ENCODE measurements at places on chromosomes 12 and 14. TPM values are rescaled to one million over a fixed set of nuclear protein-coding genes. Genes with fewer than 3 reads are reported as not detected.
A peak's percentile ranks its signal among the peaks of the same experiment; 100 is the strongest.

- H3K27ac ChIP-seq: no peak overlapping the region
- no peaks in the 10 kb centered on the region for H3K4me1 ChIP-seq
- H3K27me3 ChIP-seq: no peaks in the 10 kb centered on the region
- DNase-seq: no peak
- H3K36me3 ChIP-seq: no peaks in the 10 kb centered on the region
Observed at GRCh38 chr12:80766210-80766609, 49.5 kb downstream of the MYF5 start.

- no peaks in the 10 kb centered on the region for H3K4me1 ChIP-seq
- DNase-seq: no peak
- H3K36me3 ChIP-seq: no peaks in the 10 kb centered on the region
Observed at GRCh38 chr12:89927226-89927698, 218.6 kb upstream of the ATP2B1 start.

DNA sequence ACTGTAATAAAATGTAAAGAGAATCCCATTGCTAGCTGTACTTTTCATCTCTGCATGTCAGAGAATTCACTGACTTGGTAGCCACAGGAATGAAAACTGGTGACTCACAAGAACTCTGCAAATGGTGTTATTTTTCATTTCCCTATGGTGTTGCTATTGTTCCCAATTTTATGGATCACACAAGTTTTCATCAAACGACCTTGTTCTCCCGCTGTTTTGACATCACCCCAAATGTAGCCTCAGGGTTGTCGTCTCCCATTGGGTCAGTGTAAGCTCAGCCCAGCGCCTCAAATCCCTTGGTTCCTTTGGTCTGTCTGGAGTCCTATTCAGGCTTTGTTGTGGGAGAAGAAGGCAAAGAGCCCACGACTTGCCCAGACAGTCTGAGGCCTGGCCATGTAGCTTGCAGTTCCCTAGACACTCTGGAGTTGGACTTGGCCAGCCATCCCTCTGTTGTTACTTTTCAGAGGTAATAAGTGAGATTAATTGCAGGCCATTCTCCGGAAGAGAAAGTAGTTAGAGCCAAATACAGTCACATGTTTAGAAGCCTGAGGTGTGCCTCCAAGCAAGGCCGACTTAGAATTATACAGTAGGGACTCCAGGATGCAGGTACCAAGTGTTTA, 159.2 kb downstream of the TGFB3 start:
- H3K4me3 ChIP-seq: no peak overlapping the region
- peaks cover 5% of the 10 kb centered on the region for H3K36me3 ChIP-seq
- no peaks in the 10 kb centered on the region for H3K27me3 ChIP-seq
- H3K27ac ChIP-seq: no peak overlapping the region
- H3K4me1 ChIP-seq: no peaks in the 10 kb centered on the region

GRCh38 chr12:18992336-18992735, 137.2 kb upstream of the PLEKHA5 start:
- no peaks in the 10 kb centered on the region for H3K36me3 ChIP-seq
- DNase-seq: no peak
- H3K4me1 ChIP-seq: no peaks in the 10 kb centered on the region
- no peak overlapping the region for H3K4me3 ChIP-seq
- H3K27me3 ChIP-seq: no peaks in the 10 kb centered on the region

DNA sequence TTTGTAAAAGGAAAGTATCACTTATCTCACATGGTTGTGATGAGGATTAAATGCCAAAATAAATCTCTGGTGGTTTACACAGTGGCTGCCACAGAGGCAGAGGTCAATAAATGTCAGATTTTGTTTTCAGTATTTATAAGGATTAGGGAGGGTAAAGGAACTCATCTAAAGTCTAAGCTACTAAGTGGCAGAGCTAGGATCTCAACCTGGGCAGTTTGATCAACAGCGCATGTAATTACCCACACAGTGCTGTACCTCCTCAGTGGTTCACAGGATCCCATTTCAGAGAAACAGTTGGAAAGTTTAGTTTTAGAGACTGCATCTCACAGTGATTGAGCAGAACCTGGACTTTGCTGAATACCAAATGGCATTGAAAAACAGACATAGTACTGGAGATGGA, 44.9 kb upstream of the RIC8B start:
- no peaks in the 10 kb centered on the region for H3K4me1 ChIP-seq
- H3K27ac ChIP-seq: no peak overlapping the region
- H3K4me3 ChIP-seq: no peak overlapping the region
- no peaks in the 10 kb centered on the region for H3K27me3 ChIP-seq
- DNase-seq: no peak
- no peaks in the 10 kb centered on the region for H3K36me3 ChIP-seq

DNA sequence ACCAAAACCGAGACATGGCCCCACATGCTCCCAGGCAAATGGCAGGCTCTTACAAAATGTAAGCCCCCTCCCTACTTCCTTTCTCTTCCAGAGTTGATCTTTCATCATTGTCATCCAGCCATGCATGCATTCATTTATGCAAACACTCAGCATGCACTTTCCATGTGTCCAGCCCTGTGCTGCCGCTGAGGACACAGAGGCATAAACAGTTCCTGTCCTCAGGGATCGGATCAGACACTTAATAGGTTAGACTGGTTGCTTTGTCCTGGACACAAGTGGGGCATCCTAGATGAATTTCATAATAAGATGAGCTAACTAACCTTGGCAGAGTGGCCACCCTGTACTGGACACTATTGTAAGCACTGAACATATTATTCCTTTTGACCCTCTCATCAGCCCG, 23.1 kb downstream of the PRIMA1 start:
- H3K27ac ChIP-seq: no peak overlapping the region
- H3K27me3 ChIP-seq: peaks cover 8% of the 10 kb centered on the region
- H3K4me3 ChIP-seq: no peak overlapping the region

GRCh38 chr12:132206046-132206434, 61.8 kb downstream of the NOC4L start:
- H3K27ac ChIP-seq: no peak overlapping the region
- H3K36me3 ChIP-seq: no peaks in the 10 kb centered on the region
- no peaks in the 10 kb centered on the region for H3K4me1 ChIP-seq

DNA sequence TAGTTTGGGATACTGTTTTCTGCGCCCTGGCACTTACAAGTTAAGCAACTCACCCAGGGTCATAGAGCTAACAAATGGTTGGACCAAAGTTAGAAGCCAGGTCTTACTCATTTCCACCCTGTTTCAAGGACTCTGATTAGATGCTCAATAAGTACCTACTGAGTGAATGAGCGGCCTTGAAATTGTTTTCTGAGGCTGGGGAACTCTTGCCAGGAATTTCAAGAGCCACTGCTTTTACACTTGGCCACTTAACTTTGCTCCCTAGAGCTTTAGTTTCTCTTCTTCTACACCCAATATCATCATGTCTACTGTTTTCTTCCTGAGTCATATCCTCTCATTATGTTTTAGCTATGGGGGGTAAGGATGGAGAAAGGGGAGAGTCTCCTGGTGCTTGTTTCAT, 431.6 kb downstream of the ZFP36L1 start:
- H3K36me3 ChIP-seq: peaks cover 6% of the 10 kb centered on the region
- H3K4me3 ChIP-seq: no peak overlapping the region
- H3K27me3 ChIP-seq: peaks cover 7% of the 10 kb centered on the region
- peaks cover 49% of the 10 kb centered on the region for H3K4me1 ChIP-seq

GRCh38 chr12:58728397-58728796, 191.9 kb downstream of the LRIG3 start:
- H3K4me3 ChIP-seq: no peak overlapping the region
- no peak overlapping the region for H3K27ac ChIP-seq
- H3K4me1 ChIP-seq: no peaks in the 10 kb centered on the region
- H3K27me3 ChIP-seq: peaks cover 5% of the 10 kb centered on the region

DNA sequence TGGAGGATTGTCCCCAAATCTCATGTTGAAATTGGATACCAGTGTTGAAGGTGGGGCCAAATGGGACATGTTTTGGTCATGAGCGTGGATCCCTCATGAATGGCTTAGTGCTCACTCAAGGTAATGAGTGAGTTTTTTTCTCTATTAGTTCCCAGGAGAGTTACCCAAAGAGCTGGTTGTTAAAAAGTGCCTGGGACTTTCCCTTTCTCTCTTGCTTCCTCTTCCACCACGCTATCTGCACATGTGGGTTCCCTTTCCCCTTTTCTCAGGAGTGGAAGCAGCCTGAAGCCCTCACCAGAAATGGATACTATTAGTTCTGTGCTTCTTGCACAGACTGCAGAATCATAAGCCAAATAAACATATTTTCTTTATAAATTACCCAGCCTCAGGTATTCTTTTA, 465.4 kb downstream of the FSCB start:
- H3K27me3 ChIP-seq: no peaks in the 10 kb centered on the region
- no peak overlapping the region for H3K4me3 ChIP-seq
- DNase-seq: no peak
- no peak overlapping the region for H3K27ac ChIP-seq
- no peaks in the 10 kb centered on the region for H3K4me1 ChIP-seq

DNA sequence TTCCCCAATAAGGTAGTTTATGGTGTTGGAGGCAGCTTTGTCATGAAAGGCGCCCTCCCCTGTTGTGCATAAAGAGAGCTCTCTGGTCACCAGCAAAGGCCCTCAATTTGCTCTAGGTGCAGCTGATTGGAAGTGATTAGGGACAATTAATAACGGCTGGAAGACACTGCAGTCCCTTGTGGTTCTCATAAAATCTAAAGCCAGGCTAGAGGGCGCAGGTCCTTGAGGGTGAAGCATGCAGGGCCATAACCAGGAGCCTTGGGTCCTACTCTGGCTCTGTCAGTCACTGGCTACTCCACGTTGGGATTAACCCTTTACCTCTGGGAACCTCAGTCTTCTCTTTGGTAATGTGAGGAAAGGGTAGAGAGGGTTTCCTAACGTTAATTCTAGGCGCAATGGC, 1.9 kb downstream of the DAAM1 start:
- H3K4me1 ChIP-seq: peaks cover 31% of the 10 kb centered on the region
- peak overlapping the region; percentile 95 for H3K27ac ChIP-seq
- peak overlapping the region; percentile 97 for H3K4me3 ChIP-seq

- peaks cover 14% of the 10 kb centered on the region for H3K27me3 ChIP-seq
- no peak overlapping the region for H3K4me3 ChIP-seq
- peak overlapping the region; percentile 74 for H3K27ac ChIP-seq
- peaks cover 56% of the 10 kb centered on the region for H3K4me1 ChIP-seq
Observed at GRCh38 chr12:3137268-3137781, 60.1 kb downstream of the TSPAN9 start.

- peaks cover 6% of the 10 kb centered on the region for H3K4me1 ChIP-seq
- peaks cover 19% of the 10 kb centered on the region for H3K36me3 ChIP-seq
- peaks cover 6% of the 10 kb centered on the region for H3K27me3 ChIP-seq
- no peak for DNase-seq
- no peak overlapping the region for H3K27ac ChIP-seq
Observed at GRCh38 chr14:23520899-23521533, 30.5 kb downstream of the ZFHX2 start.

GRCh38 chr12:2264651-2265232, 212.0 kb downstream of the CACNA1C start:
- no peaks in the 10 kb centered on the region for H3K36me3 ChIP-seq
- H3K4me3 ChIP-seq: no peak overlapping the region
- no peaks in the 10 kb centered on the region for H3K4me1 ChIP-seq
- no peaks in the 10 kb centered on the region for H3K27me3 ChIP-seq
- no peak for DNase-seq
- H3K27ac ChIP-seq: no peak overlapping the region

GRCh38 chr14:87579036-87579435, 413.9 kb downstream of the GALC start:
- no peaks in the 10 kb centered on the region for H3K4me1 ChIP-seq
- no peak for DNase-seq
- H3K27me3 ChIP-seq: no peaks in the 10 kb centered on the region
- H3K36me3 ChIP-seq: no peaks in the 10 kb centered on the region

DNA sequence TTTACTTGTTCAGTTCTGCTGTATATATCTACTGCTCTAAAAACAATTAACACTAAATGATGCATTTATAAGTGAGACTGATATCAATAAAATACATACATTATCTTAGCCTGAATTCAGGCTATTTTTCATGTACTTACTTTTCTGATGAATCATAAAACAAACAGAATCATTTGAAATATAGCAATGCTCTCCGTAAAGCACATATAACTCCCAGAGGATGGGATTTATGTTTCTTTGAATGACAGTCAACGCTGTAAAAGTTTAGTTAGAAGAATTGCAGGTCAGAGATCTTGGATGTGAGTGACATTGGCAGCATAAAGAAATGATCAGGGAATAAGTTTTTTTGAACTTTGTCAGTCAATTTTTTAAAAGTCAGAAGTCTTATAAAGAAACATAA, 740.2 kb upstream of the NOVA1 start:
- no peak overlapping the region for H3K4me3 ChIP-seq
- peaks cover 1% of the 10 kb centered on the region for H3K27me3 ChIP-seq
- DNase-seq: no peak
- H3K4me1 ChIP-seq: no peaks in the 10 kb centered on the region

DNA sequence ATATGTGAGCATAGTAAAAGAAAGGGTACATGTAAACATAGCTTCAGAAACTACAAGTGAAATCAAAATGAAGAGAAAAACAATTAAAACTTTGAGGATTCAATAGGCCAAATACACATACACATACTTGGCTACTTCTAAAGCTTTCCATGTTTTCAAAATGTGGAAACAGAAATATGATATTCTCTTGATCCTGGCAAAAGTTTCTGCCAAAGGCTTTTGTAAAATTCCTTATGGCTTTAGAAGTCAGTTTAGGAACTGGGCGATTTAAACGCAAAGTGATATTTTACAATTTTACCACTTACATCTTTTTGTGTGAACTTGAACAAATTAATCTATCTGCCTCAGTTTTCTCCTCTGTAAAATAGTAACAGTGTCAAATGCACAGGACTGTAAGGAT, 756.4 kb downstream of the C12orf50 start:
- DNase-seq: no peak
- H3K27me3 ChIP-seq: no peaks in the 10 kb centered on the region
- no peak overlapping the region for H3K27ac ChIP-seq
- no peak overlapping the region for H3K4me3 ChIP-seq
- no peaks in the 10 kb centered on the region for H3K36me3 ChIP-seq

GRCh38 chr12:65464930-65465329, 186.4 kb downstream of the MSRB3 start:
- H3K36me3 ChIP-seq: no peaks in the 10 kb centered on the region
- H3K4me1 ChIP-seq: no peaks in the 10 kb centered on the region
- no peak overlapping the region for H3K27ac ChIP-seq
- DNase-seq: no peak

- no peaks in the 10 kb centered on the region for H3K27me3 ChIP-seq
- no peaks in the 10 kb centered on the region for H3K36me3 ChIP-seq
- H3K4me1 ChIP-seq: no peaks in the 10 kb centered on the region
- no peak within 1 kb of the TSS for H3K4me3 ChIP-seq
- no peak within 1 kb of the TSS for H3K27ac ChIP-seq
- DNase-seq: no peak
Observed at GRCh38 chr12:52291267-52291935, at the start of gene KRT81. Gene KRT81, minus strand, starts transcription at chr12:52291534. Its CDS starts 69 bp downstream, at chr12:52291465.

Gene CLEC4C
- total RNA-seq: not detected

Gene VRTN
- 4.3 TPM for total RNA-seq

Gene PTPRO
- total RNA-seq: 0.74 TPM

Gene OR4K13
- total RNA-seq: not detected

Gene GALNT6
- total RNA-seq: 12.5 TPM

Gene ADAM21
- not detected for total RNA-seq

Gene PLD4
- 1.3 TPM for total RNA-seq
